ENCODE measurements at places on chromosomes 1 and 21. TPM values are rescaled to one million over a fixed set of nuclear protein-coding genes. Genes with fewer than 3 reads are reported as not detected.

The RAP1GAP gene
- polyA plus RNA-seq, result 59.3 TPM

DNA sequence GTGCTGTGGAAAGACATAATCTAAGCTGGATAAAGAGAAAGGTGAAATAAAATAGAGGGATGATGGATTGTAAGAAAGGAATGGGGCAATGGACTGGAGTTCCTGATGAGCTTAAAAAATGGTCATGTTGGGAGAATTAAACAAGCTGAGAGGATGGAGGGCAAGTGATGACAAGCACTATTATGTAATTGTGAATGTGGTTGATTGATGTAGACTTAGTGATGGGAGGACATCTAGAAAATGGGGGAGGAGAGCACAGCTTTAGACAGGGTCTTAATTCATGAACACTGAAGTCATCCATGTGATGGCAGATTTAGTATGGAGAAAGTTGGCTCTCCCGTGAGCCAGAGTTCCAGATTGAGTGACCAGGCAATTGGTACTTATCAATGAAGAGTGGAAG, 29.0 kb downstream of the DNAH14 start:
- DNase-seq, result no peak

- peak; percentile 90 for DNase-seq
Observed at GRCh38 chr1:33295450-33296081, 25.3 kb downstream of the A3GALT2 start.

- no peak for DNase-seq
Observed at GRCh38 chr1:188949701-188950100, 1528.0 kb downstream of the BRINP3 start.

The FMOD gene
- 90.2 TPM for polyA plus RNA-seq

- no peak for DNase-seq
Observed at GRCh38 chr1:210707300-210708240, 378.9 kb downstream of the HHAT start.

- no peak for DNase-seq
Observed at GRCh38 chr1:169289016-169289415, 78.6 kb downstream of the NME7 start.
